ENCODE measurements at places on chromosomes 1 and 21. TPM values are rescaled to one million over a fixed set of nuclear protein-coding genes. Genes with fewer than 3 reads are reported as not detected.

GRCh38 chr1:216500273-216500967 lies 77.2 kb upstream of the USH2A start:
- no peak for DNase-seq

HUNK gene
- total RNA-seq, result not detected

GRCh38 chr1:64826991-64827390 lies 82.1 kb downstream of the RAVER2 start:
- no peak for DNase-seq

DNA sequence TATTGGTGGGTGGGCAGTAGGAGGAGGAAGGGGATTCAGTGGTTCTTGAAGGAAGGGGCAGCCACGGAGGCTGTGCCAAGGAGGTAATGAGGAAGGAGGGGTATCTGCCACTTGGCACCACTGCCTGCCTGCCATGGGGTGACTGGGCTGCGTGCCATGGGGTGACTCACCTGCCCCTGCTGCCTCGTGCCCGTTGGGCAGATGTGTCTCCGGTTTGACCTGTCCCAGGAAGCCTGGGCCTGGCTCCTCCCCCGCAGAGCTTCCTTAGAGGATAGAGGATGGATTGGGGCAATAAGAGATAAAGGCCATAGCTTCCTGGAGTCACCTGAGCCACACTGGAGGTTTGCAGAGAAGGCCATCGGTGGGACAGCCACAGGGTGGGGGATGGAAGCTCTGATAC lies 1.7 kb downstream of the PADI3 start:
- no peak for DNase-seq
